ENCODE measurements at places on chromosomes 6 and 20. TPM values are rescaled to one million over a fixed set of nuclear protein-coding genes. Genes with fewer than 3 reads are reported as not detected.

The KHDC1L gene
- not detected for total RNA-seq

The CLIC5 gene
- not detected for total RNA-seq

The BMP5 gene
- total RNA-seq, result 0.17 TPM

The OVOL2 gene
- total RNA-seq, result not detected

The LGSN gene
- not detected for total RNA-seq

The NR2E1 gene
- total RNA-seq, result not detected

The TRIM31 gene
- not detected for total RNA-seq

The FYN gene
- 45.2 TPM for total RNA-seq

The GNAS-AS1 gene
- 1.3 TPM for total RNA-seq

The ACTL10 gene
- 3.0 TPM for total RNA-seq

The C6orf141 gene
- total RNA-seq, result 1.3 TPM

The ID4 gene
- total RNA-seq, result 3.8 TPM
